CD4-positive, alpha-beta T cell treated with Interleukin-2 at 100 ng/mL for 4 hours (primary cell): ENCODE measurements at places on chromosomes 1 and 21.

- no peak for DNase-seq
Measured at GRCh38 chr1:231092380-231092779, 52.3 kb upstream of the FAM89A start.

DNA sequence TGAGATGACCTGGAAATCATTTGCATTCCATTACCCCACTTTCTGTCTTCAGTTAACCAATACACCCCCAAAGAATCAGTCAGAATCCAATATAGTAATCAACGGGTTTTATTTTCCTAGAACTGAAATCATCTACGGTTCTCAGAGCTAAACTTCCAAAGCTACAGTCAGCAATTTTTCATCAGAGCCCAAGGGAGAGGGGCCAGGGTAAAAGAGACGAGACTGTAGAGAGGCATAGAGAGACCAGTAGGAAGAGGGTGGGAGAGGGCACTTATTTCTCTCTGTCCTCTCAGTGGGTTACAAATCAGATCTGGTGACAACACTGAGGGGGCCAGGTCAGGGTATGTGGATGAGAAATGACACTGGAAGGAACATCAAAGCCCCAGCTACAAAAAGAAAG, 1.1 kb upstream of the MRPL24 start:
- DNase-seq, result no peak

GRCh38 chr1:223678841-223679240, 13.3 kb upstream of the CAPN8 start:
- DNase-seq, result no peak

- DNase-seq, result peak; percentile 43
Measured at GRCh38 chr1:155126556-155127104, 1.0 kb upstream of the EFNA1 start.

DNA sequence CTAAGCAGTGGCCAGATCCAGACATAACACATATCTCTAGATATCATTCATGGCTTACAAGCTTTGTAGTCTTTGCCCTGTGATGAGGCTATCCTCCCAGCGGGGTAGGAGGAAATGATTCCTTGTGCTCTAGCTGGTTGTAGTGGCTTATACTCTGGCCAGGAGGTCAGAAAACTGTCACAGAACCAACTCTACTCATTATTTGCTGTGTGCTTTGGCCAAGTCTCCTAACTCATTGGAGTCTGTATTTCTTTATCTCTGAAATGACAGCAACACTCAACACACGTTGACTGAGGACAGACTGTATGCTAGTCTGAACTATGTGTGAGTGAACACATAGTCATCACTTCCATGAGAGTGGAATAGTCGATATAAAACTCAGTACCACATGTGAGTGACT, 116.7 kb upstream of the F3 start:
- no peak for DNase-seq

DNA sequence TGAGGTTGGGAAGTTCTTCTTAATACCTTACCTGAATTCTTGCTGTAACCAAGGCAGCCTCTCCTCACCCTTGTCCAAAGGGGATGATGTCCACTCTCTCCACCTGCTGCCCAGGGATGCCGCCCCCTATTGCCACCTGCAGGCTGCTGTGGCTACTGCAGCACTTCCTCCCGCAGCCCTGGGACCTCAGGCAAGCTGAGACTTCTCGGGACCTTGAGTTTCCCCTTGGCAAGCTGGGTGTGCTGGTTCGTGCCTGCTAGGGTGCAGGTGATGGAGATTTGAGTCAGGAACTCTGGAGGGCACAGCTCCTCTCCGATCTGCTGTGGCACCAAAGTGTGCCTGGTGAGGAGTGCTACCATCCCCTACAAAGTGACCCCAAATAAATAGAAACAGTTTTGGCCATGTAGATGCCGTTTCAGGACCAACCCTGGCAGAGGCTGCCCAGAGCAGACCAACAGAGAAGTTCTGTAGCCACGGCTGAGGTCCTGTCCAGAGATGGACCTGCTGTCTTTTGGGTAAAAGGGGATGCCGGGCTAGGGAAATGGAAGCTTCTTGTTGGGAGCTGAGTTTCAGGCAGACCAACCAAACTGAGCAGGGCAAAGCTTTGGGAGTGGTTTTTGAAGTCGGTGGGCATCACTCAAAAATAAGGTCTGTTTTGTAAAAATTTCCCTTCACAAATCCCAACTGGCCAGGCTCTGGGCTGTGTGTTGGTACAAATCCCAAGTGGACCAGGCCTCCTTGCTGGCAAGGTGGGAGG, 31.7 kb downstream of the RUNX3 start:
- peak; percentile 42 for DNase-seq

- no peak for DNase-seq
Measured at GRCh38 chr1:240091614-240092300, at the start of gene FMN2. Gene FMN2 (plus strand): TSS chr1:240091883. CDS start chr1:240092110, 227 bp downstream.

GRCh38 chr21:41957991-41958766, 4.4 kb upstream of the C2CD2 start:
- DNase-seq, result no peak

DNA sequence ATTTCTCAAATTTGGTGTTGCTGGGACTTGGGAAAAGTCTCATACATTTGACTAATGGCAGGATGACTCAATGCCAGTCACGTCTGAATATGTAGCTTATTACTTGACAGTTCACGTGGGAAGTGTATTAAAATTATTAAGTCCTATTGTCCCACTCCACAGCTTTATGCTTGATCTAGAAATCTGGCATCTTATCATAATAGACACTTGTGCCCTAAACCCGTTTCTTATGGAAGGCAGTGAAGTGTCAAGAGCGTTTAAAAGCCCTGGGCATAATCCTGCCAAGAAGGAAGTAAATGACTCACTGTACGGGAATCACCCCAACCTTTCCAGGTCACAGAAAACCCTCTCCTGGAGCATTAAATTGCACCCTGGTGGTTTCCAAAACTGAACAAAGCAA, 207.4 kb downstream of the APP start:
- DNase-seq, result no peak

GRCh38 chr1:204663644-204664383, 21.7 kb downstream of the LRRN2 start:
- DNase-seq, result no peak
